ENCODE measurements at places on chromosomes 5 and 9. TPM values are rescaled to one million over a fixed set of nuclear protein-coding genes. Genes with fewer than 3 reads are reported as not detected.

- no peak for DNase-seq
These were observed 238.4 kb downstream of the NR2F1-AS1 start for GRCh38 chr5:93342563-93343061.

- no peak for DNase-seq
These were observed 14.3 kb downstream of the CD180 start for GRCh38 chr5:67182301-67182790.

DNA sequence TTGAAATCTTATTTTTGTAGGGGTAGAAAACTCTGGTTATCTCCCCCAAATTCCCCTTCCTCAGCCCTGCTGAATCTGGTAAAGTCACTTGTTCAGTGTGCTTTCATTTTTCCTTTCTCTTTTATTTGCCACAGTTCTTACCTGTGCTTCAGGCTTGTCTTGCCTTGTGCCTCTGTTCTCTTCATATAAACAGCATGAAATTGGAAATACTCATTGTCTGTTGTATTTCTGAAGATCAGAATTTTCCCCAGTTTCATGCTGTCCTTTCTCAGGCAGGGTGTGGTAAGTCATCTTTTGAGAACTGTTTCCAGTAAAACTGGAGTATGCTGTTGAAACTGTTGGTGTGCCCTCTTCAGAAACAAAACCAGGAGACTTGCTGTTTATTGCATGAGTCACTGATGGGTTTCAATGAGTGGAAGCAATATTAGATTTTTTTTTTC, 7.0 kb downstream of the PAM start:
- DNase-seq: no peak

The WWC1 gene
- total RNA-seq: 1.0 TPM

The ZBTB6 gene
- 3.9 TPM for total RNA-seq

The PCDHGA1 gene
- total RNA-seq: not detected

DNA sequence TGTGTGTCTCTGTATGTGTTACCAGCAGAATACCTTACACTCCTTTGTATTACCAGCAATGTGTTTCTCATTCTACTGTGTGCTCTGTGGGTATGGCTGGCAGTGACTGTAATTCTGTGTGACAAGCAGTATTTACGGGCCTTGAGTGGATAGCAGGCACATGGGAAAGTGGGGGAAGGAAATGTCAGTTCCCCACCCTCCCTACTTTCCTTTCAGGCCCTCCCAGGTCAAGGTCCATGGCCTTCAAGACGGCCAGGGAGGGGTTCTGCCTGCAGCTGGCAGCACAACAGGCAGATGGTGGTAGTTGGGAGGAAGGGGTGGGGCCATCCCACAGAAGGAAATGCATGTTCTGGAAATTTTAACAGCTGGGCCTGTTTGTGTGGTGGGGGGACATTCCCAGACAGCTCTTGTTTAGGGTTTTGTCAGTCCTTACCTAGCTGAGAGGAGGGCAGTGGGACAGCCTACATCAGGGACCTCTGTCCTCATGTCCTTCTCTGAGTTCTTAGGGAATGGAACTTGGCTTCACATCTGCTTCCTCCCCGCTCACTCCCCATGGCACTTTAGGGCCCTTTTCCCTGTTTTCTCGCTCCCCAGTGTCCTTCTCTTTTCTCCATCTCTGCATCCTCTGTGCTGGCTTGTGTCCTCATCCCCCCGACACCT, 14.6 kb upstream of the TNIP1 start:
- DNase-seq: no peak

DNA sequence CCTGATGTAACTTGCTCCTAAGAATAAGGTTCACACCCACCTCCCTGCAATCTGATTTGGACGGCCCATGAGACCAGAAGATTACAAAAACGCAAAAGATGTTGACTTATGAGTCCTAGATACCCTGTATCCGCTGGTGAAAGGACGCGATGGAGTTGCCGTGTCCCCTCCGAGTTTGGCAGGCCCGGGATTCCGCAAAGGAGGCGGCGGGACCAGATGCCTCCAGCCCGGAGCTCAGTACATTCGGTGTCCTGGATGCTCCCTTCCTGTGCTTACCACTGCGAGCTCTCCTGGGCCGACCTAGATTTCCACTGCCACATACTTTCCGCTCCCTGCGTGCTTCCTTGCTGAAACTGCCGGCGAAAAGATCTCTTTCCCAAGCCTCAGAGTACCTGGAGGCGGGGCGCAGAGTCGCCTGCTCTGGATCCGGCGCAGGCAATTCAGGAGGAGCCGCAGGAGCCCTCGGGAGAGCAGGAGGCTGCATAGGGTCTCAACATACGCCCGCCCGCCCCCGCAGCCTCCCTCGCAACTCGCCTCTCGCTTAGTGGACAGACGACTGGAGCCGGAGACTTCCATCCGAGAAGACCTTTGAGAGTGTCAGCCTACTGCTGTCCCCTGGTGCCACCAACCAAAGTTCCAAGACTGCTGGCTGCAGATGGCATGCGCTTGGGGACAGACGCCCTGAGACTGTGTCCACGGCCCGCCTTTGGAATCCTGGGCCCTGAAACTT, 39.8 kb downstream of the ANXA2R start:
- DNase-seq: no peak

DNA sequence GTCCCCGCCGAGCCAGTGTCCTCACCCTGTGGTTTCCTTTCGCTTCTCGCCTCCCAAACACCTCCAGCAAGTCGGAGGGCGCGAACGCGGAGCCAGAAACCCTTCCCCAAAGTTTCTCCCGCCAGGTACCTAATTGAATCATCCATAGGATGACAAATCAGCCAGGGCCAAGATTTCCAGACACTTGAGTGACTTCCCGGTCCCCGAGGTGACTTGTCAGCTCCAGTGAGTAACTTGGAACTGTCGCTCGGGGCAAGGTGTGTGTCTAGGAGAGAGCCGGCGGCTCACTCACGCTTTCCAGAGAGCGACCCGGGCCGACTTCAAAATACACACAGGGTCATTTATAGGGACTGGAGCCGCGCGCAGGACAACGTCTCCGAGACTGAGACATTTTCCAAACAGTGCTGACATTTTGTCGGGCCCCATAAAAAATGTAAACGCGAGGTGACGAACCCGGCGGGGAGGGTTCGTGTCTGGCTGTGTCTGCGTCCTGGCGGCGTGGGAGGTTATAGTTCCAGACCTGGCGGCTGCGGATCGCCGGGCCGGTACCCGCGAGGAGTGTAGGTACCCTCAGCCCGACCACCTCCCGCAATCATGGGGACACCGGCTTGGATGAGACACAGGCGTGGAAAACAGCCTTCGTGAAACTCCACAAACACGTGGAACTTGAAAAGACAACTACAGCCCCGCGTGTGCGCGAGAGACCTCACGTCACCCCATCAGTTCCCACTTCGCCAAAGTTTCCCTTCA, 1.4 kb downstream of the GLIS3 start:
- no peak for DNase-seq

The NPM1 gene
- total RNA-seq: 1,379 TPM

DNA sequence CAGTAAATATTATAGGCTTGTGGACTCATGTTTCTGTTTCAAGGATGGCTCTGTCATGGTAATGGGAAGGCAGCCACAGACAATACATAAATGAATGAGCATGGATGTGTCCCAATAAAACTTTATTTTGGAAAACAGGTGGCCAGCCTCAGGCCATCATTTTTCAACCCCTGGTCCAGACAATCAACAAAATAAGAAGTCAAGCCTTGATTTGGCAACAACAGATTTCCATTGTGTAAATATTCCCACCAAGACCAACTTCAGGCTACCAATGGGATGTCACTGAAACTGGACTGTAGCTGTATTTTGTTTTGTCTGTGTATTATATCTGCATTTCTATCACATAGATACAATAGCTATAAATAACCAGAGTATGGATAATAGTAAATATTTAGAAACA, 20.7 kb upstream of the RLN1 start:
- DNase-seq: no peak

DNA sequence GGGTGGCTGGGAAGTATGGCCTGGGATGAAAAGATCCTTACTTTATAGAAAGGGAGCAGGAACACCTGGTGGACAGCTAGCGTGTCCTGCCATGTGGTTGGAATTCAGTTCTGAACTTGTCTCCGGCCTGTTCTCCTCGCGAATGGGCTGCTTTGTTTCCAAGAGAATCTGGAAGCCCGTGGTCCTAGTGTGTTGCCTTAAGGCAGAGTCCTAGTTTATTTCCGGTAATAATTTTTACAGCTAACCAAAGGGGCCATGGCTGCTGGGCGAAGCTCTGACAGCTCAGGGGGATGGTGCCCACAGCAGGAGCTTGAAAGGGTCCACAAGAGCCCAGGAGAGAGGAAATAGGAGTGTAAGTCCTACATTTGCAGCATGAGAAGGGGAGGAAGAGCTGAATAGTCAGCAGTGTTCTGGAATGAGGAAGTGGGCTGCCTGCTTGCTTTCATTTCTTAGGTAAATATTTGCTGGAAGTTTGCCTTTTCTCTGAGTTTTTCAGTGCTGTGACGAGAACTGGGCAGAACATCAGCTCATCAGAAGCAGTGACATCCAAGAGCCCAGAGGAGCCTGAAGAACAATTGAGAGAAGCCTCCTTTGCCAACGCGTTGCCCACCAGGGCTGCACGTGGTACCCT, 13.1 kb upstream of the IGFBPL1 start:
- no peak for DNase-seq

- DNase-seq: no peak
These were observed 262.0 kb downstream of the HTR1A start for GRCh38 chr5:63700241-63700640.

DNA sequence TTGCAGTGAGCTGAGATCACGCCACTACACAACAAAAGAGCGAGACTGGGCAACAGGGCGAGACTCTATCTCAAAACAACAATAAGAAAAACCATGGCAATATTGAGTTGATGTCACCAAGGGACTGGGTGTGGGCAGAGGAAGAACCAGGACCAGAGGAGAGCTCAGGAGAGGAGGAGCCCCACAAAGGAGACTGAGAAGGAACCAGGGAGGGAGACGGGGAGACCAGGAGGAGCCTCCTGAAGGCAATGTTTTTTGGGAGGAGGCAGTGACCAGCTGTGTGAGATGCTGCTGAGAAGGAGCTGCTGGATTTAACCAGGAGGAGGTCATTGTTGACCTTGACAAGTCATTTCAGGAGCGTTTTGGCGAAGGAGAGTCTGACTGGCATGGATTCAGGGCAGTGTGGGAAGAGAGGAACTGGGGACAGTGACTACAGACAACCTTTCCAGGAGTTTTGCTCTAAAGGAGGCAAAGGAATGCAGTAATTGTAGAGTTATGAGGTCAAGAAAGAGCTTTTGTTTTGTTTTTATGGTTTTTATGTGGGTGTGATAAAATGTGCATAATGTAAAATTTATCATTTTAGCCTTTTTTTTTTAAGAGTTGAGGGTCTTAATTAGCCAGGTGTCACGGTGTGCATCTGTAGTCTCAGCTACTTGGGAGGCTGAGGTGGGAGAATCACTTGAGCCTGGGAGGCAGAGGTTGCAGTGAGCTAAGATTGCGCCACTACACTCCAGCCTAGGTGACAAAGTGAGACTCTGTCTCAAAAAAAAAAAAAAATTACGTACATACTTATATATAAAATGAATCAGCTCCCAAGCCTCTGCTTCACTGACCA, 17.9 kb downstream of the TRUB2 start:
- no peak for DNase-seq

DNA sequence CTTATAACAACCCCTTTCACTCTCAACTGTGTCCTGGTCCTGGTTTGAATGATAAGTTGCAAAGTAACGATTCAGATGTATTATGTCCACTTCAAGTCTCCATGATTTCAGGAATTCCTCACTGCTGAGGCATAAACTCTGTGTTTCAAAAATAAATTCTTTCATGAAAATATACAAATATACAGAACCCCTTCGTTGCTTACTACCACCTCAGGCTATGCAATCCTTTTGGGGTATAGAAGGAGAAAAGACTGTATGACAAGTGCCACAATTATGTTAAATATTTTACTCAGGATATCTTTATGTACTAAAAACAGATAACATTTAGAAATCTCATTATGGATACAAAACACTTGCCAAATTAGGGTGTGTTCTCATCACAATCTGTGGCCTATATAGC, 190.7 kb downstream of the KCTD16 start:
- no peak for DNase-seq

DNA sequence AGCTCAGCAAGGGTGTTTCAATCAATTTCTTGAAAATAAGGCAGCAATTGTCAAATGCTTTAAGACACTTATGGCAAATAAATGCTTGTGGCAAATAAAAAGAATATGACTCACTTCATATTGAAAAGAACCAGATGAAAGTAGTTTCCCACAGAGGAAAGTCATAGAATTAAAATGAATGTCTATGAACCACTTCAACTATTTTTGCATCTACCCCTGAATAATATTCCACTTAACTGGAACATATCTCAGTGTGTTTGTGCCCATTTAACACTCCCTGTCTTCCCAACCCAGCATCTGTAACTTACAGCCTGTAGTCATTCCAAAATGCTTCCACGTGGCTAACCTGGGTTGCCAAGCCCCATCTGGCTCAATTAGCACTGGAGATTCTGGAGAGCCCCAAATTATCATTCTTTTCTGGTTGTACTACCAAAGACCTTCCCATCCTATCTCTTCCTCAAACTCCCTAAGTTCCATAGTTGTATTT, 84.7 kb downstream of the FEM1C start:
- no peak for DNase-seq

DNA sequence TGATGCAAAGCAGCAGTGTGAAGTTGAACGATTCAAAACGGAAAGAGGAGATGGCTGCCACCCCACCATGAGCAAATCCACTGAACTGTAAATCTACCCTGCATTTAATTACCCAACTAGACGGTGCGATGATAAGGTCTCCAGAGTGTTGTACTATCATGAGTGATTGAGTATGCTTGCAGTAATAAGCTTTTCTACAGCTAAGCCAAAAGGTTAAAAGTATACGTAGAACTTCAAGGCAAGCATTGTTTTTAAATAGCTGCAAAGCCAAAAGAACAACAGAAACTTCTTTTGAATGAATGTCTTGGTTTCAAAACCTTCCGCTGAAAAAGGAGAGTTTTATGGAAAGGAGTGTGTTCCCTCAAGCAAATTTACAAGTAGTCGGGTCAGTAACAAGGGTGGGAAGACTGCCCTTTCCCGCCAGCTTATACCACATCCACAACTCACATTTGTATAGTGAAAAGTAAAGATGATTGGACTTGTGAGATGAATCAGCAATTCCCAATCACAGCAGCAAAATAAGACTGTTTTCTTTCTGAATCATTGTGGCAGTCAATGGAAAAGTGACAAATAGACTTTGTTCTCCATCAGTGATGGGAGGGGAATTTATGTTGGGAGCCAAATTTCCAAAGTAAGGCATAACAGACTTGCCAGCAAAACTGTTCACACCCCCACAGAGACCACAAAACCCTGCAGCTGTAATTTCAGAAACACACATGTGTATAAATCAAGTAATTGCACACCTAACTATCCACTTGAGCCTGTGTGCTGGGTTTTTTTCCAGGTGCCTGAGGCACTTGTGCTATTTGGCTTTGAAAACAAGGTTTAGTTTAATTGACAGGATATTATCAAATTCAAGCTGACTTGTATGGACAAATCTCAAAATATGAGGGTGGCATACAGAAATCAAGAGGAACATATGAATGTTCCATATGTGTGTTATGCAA, 407.7 kb upstream of the GRAMD2B start:
- no peak for DNase-seq

The RAB24 gene
- 17.0 TPM for total RNA-seq

- no peak for DNase-seq
These were observed 265.6 kb downstream of the TUSC1 start for GRCh38 chr9:25412646-25413045.
